ELF-1 (cell line): ENCODE measurements at places on chromosomes 7 and 10.

- DNase-seq: no peak
Observed at GRCh38 chr7:32177232-32177631, 107.0 kb upstream of the PDE1C start.

DNA sequence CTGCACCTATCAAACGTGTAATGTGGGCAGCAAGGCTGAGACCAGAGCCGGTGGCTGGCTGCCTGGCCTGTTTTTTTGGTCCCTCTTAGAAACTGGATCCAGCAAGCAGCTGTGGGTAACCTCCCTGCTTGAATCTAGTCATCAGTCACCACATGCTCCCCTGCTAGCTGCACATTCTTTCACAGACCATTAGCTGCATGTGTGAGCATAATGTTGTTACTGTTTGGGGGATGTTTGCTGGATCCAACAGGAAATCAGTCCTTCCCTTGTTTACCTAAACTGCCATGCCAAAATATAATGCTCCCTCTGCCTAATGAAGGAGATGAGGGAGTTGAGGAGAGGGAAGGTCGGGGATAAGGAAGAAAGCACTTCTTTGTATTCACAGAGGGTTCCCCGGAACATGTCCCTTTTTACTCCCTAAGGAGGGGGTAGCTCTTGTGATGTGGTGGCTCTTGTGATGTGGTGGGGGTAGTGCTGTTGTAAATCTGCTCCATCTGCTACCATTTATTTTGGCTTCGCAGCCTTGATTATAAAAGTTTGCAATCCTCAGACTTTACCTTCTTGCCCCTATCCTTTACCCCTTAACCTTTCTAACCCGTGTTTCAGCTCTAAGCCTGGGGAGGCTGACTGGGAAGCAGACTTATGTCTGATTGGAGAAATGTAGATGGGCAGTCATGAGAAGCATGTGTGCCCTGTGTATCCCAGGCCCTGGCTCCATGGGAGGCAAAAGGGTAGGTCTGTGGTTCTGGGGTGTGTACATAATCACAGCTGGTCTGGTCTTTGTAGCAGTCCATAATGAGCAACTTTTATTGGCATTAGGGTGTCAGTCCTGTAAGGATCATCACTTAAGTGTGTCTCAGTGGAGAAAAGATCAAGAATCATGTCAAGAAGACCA, 20.8 kb downstream of the LOXL4 start:
- no peak for DNase-seq

DNA sequence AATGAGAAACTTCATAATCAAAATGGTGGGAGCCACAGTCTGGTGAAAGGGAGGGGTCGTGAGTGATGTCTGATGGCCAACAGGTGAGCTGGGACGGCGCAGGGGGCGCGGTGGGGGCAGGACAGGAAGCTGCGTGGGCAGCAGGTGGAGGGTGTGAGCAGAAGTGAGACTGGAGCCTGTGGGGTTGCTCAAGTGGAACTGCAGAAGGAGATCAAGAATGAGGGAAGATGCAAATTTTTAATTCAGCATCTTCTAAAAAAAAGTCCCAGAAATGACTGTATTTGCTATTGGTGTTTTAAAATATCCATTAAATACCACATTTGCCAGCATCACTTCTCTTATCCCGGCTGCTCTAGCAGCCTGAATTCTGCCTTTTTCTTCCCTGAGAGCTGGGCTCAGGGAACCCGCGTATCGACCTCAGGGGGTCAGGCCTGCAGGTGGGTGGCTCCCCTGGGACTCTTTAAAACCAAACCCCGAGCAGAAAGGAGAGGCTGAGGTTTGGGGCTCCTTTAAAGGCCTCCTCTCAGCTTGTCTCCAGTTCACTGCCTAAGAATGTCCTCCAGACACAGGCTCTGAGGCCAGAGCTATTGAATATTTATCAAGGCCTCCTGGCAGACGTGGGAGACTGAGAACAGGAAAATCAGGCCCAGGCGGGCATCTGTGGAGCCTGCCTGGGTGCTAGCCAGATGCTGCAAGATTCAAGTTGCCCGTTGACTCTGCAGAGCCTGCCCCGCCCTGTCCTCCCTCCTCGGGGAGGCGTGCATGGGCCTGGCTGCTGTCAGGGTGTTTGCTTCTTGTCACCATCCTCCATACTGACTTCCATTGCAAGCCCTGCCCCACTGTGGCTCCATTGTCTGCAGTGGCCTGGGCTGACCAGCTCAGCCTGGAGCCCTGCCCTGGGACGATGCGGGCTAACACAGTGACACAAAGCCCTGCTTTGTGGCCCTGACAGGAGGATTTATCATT, 53.9 kb downstream of the SYPL1 start:
- DNase-seq: peak; percentile 63

DNA sequence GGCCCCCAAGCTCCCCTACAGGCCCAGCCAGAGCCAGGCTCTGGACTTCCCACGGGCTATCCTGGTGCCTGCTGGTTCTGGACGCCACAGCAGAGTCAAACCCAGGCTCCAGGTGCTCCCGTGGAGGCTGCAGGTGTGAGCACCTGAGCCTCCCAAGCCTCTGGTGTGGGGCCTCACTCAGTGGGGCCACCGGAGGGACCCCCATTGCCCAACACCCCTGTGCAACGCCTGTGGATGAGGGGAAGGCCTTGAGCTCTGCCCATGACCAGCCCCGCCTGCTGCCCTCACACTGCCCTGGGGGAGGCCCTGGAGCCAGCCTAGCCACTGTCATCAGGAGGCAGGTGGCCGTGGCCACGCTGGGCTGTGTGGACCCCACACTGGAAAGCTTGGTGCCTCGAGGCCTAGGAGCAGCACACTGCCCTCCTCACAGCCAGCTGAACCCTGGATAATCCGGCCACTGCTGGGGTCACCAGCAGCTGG, 229.3 kb downstream of the MAD1L1 start:
- no peak for DNase-seq

DNA sequence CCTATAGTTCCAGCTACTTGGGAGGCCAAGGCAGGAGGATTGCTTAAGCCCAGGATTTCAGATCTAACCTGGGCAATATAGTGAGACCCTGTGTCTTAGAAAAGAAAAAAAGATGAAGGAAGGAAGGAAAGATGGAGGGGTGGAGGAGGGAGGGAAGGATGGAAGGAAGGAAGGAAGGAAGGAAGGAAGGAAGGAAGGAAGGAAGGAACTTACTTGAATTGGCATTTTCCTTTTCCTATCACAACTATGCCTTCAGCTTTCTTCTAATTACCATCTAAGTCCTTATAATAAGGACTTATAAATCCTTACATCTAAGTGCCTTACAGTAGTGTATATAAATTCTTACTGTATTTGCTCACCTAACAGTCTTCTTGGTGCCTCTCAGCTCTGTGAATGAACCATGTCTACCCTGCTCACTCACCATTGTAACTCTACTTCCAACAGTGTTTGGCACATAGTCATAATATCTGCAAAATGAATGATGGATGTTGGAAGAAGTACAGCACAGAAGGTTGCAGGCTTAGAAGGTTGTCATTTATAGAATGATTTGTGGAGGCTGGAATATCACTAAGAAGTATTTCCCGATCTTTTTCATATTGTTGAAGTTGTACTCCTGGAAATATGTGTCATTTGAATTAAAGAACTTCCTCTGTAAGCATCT, 125.5 kb downstream of the KIAA1217 start:
- DNase-seq: no peak
